ENCODE measurements at places on chromosomes 2 and 18. TPM values are rescaled to one million over a fixed set of nuclear protein-coding genes. Genes with fewer than 3 reads are reported as not detected.
A peak's percentile ranks its signal among the peaks of the same experiment; 100 is the strongest.

Gene C2orf66
- not detected for total RNA-seq

Gene ASIC4
- not detected for total RNA-seq

Gene AQP4
- 0.24 TPM for total RNA-seq

Gene AKAIN1
- not detected for total RNA-seq

Gene TMEM198
- 1.1 TPM for total RNA-seq

- peak; percentile 72 for DNase-seq
These were observed 159.5 kb upstream of the GYPC start for GRCh38 chr2:126496493-126496892.

GRCh38 chr2:211061612-211062296 is 505.4 kb downstream of the CPS1 start:
- no peak for DNase-seq

DNA sequence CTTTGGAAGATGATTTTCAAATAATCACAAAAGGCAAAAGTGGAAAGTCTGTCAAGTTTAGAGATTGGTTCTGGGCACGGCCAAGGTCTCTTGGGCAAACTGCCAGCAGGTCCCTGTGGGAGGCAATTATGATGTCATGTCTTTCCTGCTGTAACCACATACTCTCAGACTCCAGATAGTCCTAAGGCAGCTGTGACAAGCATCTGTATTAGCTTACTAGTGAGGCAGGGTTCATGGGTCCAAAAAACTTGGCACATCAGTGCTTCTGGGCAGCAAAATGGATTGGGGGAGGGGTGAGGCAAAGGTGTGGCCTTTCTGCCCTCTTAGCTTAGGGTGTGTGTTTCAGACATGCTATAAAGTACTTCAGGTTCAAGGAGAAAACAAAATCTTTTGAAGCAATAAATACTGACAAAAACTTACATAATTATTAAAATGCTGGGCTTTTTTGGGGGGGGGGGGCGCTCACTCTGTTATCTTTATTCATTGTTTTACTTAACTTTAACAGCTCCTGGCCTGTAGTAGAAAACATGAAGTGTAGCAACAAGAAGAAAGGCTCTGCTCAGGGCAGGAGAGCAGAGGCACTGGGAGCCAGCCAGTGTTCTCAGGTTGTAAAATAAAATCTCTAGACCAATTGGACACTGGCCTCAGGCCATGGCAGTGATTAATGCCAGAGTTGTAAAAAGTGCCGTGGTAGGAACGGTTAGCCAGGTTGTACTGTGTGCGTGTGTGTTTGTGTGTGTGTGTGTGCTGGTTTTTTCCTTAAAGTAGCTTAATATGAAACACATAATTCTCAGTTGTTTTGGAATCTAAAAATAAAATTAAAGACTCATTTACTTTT is 14.3 kb upstream of the TANC1 start:
- no peak for DNase-seq

DNA sequence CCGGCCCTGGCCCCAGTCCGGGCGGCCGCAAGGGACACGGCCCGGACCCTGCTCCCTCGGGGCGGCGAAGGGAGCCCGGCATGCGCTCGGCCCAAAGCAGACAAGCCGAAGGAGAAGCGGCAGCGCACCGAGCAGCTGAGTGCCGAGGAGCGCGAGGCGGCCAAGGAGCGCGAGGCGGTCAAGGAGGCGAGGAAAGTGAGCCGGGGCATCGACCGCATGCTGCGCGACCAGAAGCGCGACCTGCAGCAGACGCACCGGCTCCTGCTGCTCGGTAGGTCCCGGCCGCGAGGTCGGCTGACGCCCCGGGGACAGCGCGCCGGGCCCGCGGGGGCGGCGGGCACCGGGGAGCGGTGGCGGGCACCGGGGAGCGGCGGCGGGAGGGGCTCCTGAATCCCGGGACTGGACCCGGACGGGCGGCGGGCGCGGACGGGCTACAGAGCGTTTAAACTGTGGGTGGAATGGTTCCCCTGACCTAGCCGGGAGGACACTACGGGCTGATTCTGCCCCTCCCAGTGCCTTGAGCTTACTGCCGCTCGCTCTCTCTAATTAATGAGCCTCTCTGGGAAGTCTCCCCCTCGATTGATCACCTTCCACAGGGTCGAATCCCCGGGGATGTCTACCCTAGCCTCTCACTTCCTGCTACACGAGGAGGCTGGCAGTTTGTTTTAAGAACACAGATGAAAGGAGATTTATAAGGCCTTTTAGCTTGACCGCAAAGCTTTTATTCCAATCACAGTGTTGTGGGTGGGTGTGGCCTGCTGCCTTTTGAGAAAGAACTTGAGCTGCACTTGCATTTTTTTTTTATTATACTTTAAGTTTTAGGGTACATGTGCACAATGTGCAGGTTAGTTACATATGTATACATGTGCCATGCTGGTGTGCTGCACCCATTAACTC is 853 bp downstream of the GNAL start:
- DNase-seq, result no peak

DNA sequence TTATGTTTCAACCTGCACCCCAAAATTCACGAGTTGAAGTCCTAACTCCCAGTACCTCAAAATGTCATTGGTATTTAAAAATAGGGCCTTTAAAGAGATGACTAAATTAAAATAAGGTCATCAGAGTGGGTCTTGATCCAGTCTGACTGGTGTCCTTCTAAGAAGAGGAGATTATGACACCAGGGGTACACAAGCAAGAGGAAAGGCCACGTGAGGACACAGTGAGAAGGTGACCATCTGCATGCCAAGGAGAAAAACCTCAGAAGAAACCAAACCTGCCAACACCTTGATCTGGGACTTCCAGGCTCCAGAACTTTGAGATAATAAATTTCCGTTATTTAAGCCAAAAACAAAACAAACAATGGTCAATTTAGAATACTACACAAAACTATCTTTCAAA is 22.6 kb downstream of the ROCK2 start:
- no peak for DNase-seq

GRCh38 chr2:3574155-3574554 is 905 bp upstream of the RPS7 start:
- DNase-seq, result no peak

- no peak for DNase-seq
These were observed 46.9 kb upstream of the MYO1B start for GRCh38 chr2:191198271-191198670.

DNA sequence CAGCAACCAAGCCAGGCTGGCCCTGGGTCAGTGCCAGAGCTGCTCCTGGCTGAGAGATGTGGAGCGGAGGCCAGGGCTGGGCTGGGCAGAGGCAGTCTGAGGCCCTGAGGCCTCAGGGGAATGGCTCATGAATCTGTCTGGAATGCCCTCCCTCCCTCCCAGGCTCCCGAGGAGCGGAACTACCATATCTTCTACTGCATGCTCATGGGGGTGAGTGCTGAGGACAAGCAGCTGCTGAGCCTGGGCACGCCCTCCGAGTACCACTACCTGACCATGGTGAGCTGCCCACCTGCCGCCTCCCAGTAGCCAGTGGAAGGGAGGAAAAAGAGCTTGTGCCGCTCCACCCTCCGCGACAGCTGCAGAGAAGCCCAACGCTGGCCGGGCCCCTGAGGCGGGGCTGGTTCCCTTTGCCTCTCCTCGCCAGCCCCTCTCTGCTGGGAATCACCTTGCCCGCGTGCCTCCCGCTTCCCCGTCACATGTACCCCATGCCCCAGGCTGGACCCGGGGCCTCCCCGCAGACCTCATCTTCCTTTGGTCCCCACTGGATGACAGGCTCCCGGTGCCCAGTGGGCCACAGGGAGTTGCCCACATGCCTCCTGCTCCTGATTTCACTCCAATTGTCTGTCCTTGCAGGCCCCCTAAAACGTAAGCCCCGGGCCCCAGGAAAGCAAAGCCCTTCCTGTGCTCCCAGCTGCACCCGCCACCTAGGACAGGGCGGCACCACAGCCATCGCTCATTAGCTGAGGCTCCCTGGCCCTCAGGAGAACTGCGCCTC is 41.1 kb downstream of the MYO7B start:
- DNase-seq, result no peak

DNA sequence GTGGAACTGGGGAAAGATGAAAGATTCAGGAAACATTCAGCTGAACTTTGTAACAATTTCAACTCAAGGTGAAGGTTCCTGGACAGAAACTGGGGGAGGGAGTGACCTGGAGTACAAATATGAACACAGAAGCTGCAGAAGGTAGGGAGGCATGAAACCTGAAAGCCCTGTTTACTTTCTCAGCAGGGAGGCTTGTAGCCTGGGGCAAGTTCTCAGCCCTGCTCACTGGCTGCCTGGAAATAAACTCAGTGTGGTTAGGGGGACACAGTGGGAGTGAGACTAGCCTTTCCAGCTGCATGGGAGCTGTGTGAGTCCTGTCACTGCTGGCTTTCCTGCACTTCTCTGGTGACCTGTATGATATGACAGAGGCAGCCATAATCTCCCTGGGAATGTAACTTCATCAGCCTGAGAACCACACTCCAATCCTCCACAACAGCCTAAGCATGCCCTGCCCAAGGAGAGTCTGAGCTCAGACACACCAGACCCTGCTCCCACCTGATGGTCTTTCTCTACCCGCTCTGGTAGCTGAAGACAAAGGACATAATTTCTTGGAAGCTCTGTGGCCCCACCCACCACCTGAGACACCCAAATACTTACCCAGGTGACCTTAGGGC is 77.0 kb downstream of the ZSWIM2 start:
- DNase-seq, result no peak

GRCh38 chr2:109629867-109630266 is 15.7 kb downstream of the SOWAHC start:
- no peak for DNase-seq

GRCh38 chr2:37464067-37464466 is 119.6 kb downstream of the QPCT start:
- no peak for DNase-seq

DNA sequence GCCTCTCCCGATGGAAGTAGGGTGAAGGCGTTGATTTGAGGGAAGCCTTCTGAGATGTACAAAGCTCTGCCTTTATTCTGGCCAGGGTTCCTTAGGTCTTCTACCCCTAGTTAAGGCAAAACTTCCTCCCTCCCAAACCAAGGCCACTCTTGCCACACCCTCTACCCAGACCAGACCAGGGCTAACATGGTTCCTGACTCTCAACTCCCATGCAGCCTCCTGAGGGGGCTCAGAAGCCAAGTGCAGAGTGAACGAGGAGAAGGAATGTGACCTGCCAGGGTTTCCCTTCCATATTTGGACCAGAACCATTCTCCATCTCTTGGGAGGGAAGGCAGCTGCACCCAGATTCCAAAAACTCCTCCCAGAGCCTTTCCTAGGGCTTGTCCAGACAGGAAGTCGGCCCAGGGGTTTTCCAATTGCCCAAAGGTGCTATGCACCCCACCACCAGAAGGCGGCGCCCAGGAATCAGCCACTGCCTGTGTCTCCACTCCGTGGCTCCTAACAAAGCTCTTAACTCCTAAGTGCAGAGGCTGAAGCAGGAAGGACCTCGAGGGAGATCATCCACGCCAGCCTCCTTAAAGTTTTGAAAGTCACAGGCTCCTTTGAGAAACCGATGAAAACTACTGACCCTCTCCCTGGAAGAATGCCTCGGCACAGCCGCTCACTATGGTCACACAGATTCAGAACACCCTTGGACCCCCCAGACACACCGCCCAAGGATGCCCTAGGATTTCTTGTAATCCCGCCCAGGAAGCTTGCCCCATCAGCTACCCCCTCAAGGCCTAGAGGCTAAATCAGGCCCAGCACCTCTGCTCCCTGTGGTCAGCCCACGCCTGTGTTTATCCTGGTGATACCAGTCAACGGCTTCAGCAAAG is 157.8 kb downstream of the SMAD2 start:
- no peak for DNase-seq

DNA sequence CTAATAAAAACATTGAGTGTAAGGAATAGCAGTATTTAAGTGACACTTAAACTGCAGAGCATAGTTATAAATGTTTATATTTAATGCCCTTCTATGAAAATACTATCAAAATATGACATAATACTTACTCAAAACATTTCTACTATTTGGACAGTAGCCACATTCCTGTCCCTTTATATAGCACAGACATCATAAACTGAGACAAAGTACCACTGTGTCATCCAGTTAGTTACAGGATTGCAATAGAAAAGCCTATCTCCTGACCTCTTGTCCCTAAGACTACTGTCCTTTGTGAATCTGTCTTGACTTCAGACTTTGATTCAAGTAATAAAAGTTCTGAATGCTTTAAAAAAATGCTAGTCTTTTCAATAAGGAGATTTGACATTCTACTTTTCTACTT is 1528.5 kb upstream of the NXPH2 start:
- DNase-seq, result no peak

DNA sequence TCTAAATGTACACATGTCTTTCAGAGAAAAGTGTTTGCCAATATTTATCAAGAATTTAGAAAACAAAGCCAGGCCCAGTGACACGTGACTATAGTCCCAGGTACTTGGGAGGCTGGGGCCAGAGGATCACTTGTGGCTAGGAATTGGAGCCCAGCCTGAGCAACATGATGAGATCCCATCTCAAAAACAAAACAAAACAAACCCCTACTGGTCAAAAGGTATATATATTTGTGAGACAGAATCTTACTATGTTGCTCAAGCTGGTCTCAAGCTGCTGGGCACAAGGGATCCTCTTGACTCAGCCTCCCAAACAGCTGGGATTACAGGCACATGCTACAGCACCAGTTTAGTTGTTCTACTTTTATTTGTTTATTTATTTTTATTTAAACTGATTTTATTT is 79.2 kb downstream of the ZDBF2 start:
- no peak for DNase-seq

- DNase-seq, result no peak
These were observed 389.8 kb downstream of the LNPK start for GRCh38 chr2:175612280-175612679.

- DNase-seq, result no peak
These were observed 25.2 kb upstream of the CASP10 start for GRCh38 chr2:201157694-201158093.

DNA sequence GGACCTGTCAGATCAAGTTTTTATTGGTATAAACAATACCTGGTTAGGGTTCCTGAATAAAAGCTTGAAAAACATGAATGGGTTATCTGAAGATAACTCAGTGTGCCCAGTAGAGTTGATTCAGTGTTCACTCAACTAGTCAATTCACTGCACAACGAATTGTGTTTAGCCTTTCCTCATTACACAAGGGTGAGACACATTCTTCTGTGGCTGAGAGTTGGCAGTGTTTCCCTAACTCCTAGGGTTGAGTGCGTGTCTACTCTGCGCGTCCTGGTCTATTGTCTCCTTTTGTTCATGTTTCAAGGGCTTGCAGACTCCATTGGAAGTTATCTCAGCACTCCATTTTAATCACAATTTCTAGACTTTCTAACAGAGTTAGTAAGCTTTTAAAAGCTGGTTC is 32.8 kb upstream of the TMEM178A start:
- no peak for DNase-seq

DNA sequence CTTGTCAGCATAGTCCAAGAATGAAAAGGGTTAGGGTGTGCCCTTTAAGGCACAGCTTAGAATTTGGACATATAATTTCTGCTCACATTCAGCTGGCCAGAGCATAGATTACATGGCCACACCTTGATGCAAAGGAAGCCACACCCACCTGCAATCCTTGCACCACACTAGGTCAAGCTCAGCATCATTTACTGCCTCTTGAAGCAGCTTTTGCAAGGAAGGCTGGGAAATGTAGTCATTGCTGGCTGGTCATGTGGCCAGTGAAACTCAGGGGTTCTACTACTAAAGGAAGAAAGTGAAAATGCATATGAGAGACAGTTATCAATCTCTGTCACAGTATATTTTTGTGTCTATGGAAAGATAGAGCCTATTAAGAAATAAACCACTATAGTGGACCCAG is 159.3 kb downstream of the GFPT1 start:
- no peak for DNase-seq
